ENCODE measurements at places on chromosomes 5 and 9. TPM values are rescaled to one million over a fixed set of nuclear protein-coding genes. Genes with fewer than 3 reads are reported as not detected.

DNA sequence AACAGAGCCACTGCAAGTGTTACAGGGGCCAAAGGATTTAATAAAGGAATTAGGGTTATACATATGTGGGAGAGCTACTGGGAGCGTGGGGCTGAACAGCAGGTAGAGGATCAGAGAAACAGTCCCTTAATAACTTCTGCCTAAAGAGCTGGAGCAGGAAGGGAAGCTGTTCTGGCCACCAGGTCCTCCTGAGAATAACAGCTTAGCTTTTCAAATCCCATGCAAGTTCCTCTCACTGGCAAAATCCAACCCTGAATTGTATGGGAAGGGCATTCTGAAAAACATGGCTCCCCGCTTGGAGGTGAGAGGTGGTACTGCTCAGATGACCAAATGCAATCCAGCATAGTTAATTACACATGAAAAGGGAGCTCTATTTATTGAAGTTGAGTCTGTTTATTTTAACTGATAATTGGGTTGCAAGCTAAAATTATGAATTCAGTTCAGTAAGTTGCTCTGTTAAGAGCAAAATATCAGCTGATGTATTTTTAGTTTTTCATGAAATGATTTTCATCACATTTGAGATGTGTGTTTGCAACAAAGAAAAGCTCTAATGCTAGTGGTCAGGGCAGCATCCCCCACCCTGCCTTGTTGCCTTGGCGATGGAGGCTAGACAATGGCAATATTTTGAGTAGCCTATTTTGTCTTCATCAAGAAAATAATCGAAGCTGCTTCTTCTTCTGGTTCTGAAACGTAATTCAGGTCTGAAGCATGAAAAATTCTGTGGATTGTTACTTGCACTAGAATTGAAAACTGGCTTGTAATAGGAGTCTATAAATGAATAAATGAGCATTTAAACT is 58.4 kb upstream of the SH3GL2 start:
- H3K27me3 ChIP-seq: no peaks in the 10 kb centered on the region
- no peaks in the 10 kb centered on the region for H3K36me3 ChIP-seq

DNA sequence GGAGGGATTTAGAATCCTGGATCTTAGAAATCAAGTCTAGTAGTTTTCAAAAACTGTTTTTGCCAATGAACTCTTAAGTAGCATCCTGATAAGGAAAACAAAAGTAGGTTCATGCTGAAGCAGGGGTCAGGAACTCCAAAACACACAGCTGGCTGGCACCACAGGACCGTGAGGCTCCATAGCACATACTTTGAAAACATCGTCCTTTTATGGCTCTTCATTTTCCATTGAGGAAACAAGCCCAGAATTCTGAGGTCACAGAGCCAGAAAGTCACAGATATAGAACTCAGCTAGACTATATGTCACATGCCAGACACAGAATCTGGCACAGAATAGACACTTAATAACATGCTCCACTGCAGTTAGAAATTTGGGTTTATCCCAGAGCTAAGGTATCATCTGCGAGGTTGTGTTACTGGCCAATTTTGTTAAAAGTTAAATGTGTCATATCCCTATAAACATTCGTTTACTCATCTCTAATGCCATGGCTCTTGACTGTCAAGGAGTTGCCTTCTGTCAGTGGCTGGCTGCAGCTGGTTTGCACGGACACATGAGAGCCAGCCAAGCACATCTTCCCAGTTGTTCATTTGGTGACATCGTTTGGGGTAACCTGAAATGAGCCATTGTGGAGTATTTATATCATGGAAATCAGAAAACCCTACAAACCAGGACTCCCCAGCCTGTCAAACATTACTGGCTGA is 58.8 kb downstream of the FAM78A start:
- peaks cover 23% of the 10 kb centered on the region for H3K36me3 ChIP-seq
- H3K27me3 ChIP-seq: no peaks in the 10 kb centered on the region
- H3K4me3 ChIP-seq: no peak overlapping the region
- H3K27ac ChIP-seq: no peak overlapping the region
- no peak for DNase-seq

- peaks cover 7% of the 10 kb centered on the region for H3K27me3 ChIP-seq
- DNase-seq: no peak
- no peaks in the 10 kb centered on the region for H3K36me3 ChIP-seq
- no peaks in the 10 kb centered on the region for H3K4me1 ChIP-seq
- peak overlapping the region; percentile 50 for H3K27ac ChIP-seq
Observed at GRCh38 chr5:170363671-170364070, 25.5 kb downstream of the KCNMB1 start.

DNA sequence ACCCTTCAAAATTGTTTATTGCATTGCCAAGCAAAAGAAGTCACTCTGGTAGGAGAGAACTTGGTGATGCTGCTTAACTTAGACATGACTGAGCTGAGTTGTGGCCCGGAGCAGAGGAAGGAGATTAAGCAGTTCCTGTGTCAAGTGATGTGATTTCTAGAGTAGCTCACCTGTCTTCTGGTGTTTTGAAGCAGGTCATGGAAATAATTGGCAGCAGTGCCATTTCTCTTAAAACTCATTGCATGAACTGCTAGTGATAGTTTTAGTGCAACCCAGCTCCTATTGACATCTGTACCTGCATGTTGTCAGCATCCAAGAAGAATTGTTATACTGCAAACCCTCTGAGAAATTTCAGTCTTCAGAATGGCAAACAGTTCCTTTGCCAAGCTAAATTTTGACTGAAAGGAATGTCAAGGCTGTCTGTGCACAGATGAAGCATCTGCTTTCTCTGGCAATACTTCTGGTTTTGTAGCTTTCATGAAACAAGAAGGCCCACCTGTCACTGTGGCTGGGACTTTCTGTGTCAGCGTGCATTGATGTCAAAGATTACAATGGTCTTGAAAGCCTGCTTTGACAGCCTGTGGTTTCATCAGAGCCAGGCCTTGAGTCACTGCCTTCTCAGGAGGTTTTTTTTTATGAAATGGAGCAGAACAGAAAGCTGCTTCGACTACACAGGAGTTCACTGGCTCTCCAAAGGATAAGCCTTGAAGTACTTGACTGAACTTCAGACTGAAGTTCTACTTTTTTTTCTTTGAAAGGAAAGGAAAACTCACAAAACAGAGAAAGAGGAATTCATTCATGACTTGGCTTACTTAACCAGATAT is 90.6 kb downstream of the RALGPS1 start:
- H3K27ac ChIP-seq: peak overlapping the region; percentile 72
- DNase-seq: peak; percentile 38
- no peaks in the 10 kb centered on the region for H3K36me3 ChIP-seq
- H3K27me3 ChIP-seq: peaks cover 6% of the 10 kb centered on the region

- peaks cover 14% of the 10 kb centered on the region for H3K4me1 ChIP-seq
- H3K27ac ChIP-seq: no peak overlapping the region
- H3K27me3 ChIP-seq: no peaks in the 10 kb centered on the region
- peaks cover 31% of the 10 kb centered on the region for H3K36me3 ChIP-seq
Observed at GRCh38 chr9:129923589-129923988, 88.3 kb downstream of the USP20 start.

DNA sequence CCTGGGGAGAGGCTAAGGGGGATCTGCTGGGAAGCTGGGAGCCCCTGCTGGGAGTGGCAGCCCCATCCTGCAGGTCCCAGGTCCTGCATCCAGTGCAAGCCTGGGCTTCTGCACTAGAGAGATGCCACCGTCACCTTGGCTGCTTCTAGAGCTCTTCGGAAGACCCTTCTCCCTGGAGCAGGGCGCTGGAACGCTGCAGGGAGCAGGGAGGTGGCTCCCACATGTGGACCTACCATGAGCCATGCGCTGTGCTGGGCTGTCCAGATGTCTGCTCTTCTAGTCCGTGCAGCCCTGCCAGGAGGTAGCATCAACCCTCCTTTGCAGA is 90.9 kb upstream of the PHYKPL start:
- H3K36me3 ChIP-seq: no peaks in the 10 kb centered on the region
- H3K4me1 ChIP-seq: no peaks in the 10 kb centered on the region
- no peak overlapping the region for H3K4me3 ChIP-seq
- no peaks in the 10 kb centered on the region for H3K27me3 ChIP-seq
- no peak overlapping the region for H3K27ac ChIP-seq

- H3K27me3 ChIP-seq: no peaks in the 10 kb centered on the region
- H3K4me1 ChIP-seq: no peaks in the 10 kb centered on the region
- no peak for DNase-seq
Observed at GRCh38 chr9:107431461-107431860, 58.1 kb downstream of the KLF4 start.

- H3K36me3 ChIP-seq: peaks cover 6% of the 10 kb centered on the region
- no peak overlapping the region for H3K4me3 ChIP-seq
- peaks cover 25% of the 10 kb centered on the region for H3K27me3 ChIP-seq
Observed at GRCh38 chr9:125744616-125745015, 2.6 kb upstream of the PBX3 start.

- no peak overlapping the region for H3K27ac ChIP-seq
- peaks cover 8% of the 10 kb centered on the region for H3K27me3 ChIP-seq
- no peaks in the 10 kb centered on the region for H3K36me3 ChIP-seq
- DNase-seq: no peak
Observed at GRCh38 chr5:143886651-143887638, 75.0 kb downstream of the HMHB1 start.

DNA sequence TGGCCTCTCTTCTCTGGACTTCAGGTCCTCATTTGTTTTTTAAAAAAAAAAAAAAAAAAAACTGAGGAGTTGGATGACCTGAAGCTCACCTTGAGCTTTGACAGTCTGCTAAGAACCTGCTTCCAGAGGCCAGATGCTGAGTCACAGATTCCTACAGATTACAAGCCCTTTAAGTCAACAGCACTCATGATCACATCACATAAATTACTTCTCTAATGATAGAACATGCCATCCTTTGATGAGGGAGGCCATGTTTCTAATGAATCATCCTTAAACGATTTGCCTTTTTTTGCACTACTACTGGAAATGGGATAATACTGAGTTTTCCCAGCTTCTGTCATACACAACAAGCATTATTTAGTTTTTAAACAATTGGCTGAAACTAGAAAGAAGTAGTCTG is 34.2 kb upstream of the MYOT start:
- H3K27me3 ChIP-seq: no peaks in the 10 kb centered on the region
- H3K4me3 ChIP-seq: no peak overlapping the region
- no peaks in the 10 kb centered on the region for H3K4me1 ChIP-seq

DNA sequence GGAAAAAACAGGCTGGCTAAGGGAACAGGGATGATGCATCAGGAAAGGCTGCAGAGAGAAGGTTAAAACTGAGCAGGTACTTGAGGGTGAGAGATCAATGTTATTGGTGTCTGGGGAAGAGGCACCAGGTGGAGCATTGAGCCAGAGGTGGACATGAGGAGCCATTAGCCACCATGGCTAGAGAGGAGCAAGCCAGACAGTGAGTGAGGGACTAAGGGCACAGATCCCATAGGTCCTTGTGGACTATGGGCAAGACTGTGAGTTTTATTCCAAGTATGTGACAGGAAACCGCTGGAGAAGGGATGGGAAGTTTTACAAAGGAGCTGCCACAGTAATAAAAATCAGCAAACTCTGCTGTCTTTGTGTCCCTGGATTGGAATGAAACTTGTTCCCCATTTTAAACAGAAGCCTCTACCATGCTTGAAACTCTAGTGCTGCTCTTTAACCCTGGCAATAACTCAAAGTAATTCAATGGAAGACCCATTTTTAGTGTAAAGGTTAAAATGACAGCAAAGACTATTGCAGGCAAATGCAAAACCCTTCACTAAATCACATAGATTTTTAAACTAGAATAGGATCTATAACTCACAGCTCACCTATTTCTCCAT is 349.8 kb downstream of the ENC1 start:
- no peak overlapping the region for H3K27ac ChIP-seq
- peaks cover 5% of the 10 kb centered on the region for H3K27me3 ChIP-seq
- DNase-seq: no peak
- no peaks in the 10 kb centered on the region for H3K36me3 ChIP-seq
- no peak overlapping the region for H3K4me3 ChIP-seq

- no peak for DNase-seq
- H3K36me3 ChIP-seq: peaks cover 35% of the 10 kb centered on the region
- H3K27ac ChIP-seq: no peak overlapping the region
- no peak overlapping the region for H3K4me3 ChIP-seq
Observed at GRCh38 chr9:72361217-72361616, 3.8 kb downstream of the ZFAND5 start.

- no peak overlapping the region for H3K27ac ChIP-seq
- H3K36me3 ChIP-seq: no peaks in the 10 kb centered on the region
- DNase-seq: no peak
- peaks cover 2% of the 10 kb centered on the region for H3K27me3 ChIP-seq
- peaks cover 2% of the 10 kb centered on the region for H3K4me1 ChIP-seq
- H3K4me3 ChIP-seq: no peak overlapping the region
Observed at GRCh38 chr5:81826128-81826527, 75.2 kb upstream of the SSBP2 start.

- no peaks in the 10 kb centered on the region for H3K36me3 ChIP-seq
- peaks cover 4% of the 10 kb centered on the region for H3K27me3 ChIP-seq
- no peak for DNase-seq
- H3K4me1 ChIP-seq: no peaks in the 10 kb centered on the region
- H3K27ac ChIP-seq: no peak overlapping the region
- no peak overlapping the region for H3K4me3 ChIP-seq
Observed at GRCh38 chr5:168156170-168156569, 135.3 kb upstream of the WWC1 start.

GRCh38 chr9:132969783-132970182 is 8.7 kb upstream of the GFI1B start:
- H3K27me3 ChIP-seq: peaks cover 21% of the 10 kb centered on the region
- H3K4me3 ChIP-seq: no peak overlapping the region
- no peaks in the 10 kb centered on the region for H3K36me3 ChIP-seq
- DNase-seq: no peak
- H3K27ac ChIP-seq: no peak overlapping the region

DNA sequence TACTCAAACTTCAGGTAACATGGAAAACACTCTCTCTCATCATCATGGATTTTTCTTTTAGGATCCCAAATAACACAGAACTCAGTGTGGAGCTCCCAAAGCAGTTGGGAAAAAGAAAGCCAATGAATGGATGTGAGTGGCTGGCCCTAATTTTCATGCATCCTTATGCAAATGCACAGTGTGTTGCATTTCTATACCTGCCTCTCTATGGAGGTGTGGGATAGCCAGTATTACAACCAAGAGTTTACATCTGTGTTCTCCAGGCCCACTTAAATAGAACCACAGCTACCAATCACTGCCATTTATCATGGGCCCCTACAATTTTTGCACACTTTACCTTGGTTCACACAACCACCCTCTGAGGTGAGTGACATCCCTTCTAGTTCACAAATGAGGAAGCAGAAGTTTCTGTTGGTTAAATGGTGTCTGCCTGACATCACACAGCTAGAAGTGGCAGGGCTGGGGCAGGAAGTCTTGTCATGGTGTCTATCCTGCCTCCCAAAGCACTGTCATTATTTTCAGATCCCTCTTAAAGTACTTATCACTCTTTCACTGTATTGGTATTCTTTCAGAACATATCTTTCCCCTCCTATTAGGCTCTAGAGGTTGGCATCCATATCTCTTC is 17.3 kb downstream of the MAMDC2 start:
- H3K27ac ChIP-seq: no peak overlapping the region
- no peak overlapping the region for H3K4me3 ChIP-seq
- peaks cover 2% of the 10 kb centered on the region for H3K4me1 ChIP-seq
- H3K36me3 ChIP-seq: no peaks in the 10 kb centered on the region
- no peak for DNase-seq
- peaks cover 8% of the 10 kb centered on the region for H3K27me3 ChIP-seq

- no peaks in the 10 kb centered on the region for H3K27me3 ChIP-seq
- peak overlapping the region; percentile 64 for H3K27ac ChIP-seq
- peaks cover 2% of the 10 kb centered on the region for H3K36me3 ChIP-seq
- no peak overlapping the region for H3K4me3 ChIP-seq
- peaks cover 3% of the 10 kb centered on the region for H3K4me1 ChIP-seq
Observed at GRCh38 chr9:129006328-129007034, 21.6 kb downstream of the SH3GLB2 start.

Gene DDX46
- 76.5 TPM for total RNA-seq

Gene CDH6
- not detected for total RNA-seq

Gene SPINK6
- not detected for total RNA-seq

Gene HBEGF
- total RNA-seq: 12.8 TPM

Gene PCDHGA4
- total RNA-seq: 0.25 TPM

Gene HRH2
- 26.8 TPM for total RNA-seq

Gene DHFR
- 67.4 TPM for total RNA-seq

Gene GCNT1
- 10.9 TPM for total RNA-seq

Gene SPINK4
- total RNA-seq: not detected
